Activated gamma-delta T cell treated with anti-CD3 and anti-CD28 coated beads, Interleukin-2, amount 50 U/mL, for 16 hours (primary cell): ENCODE measurements at places on chromosomes 7 and 10.

GRCh38 chr10:9668411-9668810, 1349.3 kb upstream of the CELF2 start:
- DNase-seq: no peak

DNA sequence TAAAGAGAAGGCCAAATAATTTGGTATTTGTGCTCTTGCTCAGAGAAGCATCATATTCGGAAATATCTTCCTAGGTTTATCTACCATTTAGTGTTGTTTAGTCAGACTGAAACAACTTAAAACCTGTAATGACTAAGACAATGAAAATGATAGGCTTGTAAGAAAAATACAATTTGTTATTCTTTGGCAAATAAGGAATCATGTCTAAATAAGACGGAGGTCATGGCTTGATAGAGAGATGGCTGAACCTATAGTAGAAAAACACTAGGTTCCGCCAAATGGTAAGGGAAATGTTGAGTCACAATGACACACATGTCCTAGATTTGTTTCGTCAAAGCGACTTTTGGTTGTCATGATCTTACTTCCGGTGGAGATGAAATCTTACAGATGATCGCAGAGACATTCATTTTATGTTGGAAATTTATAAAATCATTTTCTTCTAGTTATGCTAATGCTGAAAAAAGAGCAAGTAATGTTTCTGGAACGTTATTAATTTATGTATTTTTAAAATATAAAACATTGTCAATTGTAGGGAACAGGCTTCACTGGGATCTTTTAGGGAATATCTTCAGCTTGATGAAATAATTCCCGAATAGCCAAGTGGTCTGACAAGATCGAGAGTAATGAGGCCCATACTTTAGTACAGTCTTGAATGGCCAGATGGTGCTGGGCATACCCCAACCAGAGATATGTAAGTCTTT, 1.0 kb downstream of the SRGN start:
- DNase-seq: no peak

- no peak for DNase-seq
Observed at GRCh38 chr7:155787171-155787851, 25.0 kb downstream of the SHH start.

- DNase-seq: no peak
Observed at GRCh38 chr10:78764436-78764835, 304.3 kb upstream of the ZMIZ1 start.

DNA sequence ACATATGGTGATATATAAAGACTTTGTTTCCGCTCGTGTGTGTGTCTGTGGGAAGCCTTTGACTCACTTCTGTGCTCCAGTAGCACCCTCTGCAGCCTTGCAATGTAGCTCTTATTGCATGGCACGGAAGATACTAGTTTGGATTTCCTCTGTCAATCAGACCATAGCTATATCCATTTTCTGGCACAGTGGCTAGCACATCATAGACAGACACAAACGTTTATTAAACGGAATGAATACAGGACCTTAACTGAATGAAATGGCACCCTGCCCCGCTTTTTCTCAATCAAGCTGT, 124.0 kb upstream of the PTPN20 start:
- no peak for DNase-seq

- no peak for DNase-seq
Observed at GRCh38 chr10:71009126-71009525, 120.8 kb upstream of the PCBD1 start.

DNA sequence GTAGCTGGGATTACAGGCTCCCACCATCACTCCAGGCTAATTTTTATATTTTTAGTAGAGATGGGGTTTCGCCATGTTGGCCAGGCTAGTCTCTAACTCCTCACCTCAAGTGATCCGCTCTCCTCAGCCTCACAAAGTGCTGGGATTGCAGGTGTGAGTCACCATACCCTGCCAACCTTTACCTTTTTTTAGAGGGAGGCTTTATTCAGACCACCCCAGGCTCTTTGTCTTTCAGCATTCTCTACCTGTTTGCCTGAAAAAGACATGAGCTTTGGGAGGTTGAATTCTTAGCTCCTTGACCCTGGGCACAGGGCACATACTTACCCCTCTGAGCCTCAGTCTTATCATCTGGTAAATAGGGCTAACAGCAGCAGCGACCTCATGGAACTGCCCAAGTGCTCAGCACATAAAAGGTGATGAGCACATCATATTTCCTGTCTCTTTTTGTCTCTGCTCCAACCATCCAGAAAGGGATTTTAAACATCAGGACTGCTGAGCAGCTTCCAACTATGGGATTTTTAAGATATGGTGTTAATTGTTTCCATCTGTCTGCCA, 17.0 kb downstream of the FRMPD2 start:
- no peak for DNase-seq

DNA sequence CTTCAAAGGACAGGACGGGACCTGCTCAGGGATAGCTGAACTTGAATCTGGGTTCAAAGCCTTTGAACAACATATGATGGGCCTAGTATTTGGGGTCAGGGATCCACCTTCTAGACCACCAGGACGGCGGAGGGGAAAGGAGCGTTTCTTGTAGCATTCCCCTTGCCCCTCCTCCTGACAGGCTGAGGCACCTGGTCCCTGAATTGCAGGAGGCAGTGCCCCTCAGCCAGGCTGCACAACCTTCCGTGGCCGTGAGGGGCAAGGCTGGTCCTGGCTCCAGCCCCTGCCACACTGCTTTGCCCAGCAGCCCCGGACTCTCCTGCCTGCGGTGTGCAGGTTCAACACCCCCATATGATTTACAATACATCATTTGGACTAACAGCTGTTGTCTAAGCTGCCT, 58.1 kb downstream of the INSIG1 start:
- no peak for DNase-seq

DNA sequence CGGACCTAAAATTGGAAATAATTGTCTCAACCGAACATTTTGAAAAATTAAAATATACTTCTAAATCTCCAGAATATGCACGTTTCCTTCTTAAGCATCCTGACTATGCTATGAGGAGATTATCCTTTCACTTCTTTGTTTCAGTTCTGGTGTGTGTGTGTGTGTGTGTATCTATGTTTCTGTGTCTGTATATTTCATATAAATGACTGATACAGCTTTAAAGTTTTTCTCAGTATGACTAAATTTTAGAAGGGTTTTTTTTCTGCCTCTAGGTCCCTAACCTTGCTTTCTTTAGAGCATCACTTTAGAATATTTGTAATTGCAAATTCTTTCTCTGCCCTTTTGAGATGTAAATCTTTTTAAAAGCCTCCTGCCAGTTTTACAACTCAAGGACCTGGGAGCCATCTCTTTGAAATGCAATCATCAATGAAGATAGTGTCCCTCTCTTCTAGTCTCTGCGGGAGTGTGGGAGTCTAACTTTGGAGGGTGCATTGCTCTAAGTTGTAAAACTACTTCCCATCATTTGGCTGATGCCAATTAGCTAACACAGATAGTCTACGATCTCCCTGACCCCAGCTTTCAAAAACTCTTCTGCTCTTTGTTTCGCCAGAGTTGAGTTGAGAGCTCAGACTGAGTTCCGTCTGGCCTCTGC, 782.0 kb upstream of the ZWINT start:
- DNase-seq: no peak

DNA sequence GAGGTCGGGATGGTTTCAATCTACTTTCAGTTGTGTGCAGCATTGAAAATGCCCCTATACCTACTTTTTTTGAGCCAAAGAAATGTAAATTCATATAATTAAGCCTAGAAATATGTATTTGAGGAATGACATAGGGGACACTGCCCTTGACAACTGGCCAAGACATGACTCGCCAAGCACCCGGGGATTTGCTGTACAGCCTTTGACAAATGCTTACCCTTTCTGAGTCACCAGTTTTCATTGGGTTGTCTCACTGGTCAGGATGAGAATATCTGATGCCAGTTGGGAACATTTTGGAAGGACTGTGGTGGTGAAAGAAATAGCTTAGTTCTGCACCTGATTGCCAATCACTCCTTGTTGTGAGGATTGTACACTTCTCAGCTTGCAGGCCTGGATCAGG, 166.8 kb upstream of the HABP2 start:
- DNase-seq: no peak

DNA sequence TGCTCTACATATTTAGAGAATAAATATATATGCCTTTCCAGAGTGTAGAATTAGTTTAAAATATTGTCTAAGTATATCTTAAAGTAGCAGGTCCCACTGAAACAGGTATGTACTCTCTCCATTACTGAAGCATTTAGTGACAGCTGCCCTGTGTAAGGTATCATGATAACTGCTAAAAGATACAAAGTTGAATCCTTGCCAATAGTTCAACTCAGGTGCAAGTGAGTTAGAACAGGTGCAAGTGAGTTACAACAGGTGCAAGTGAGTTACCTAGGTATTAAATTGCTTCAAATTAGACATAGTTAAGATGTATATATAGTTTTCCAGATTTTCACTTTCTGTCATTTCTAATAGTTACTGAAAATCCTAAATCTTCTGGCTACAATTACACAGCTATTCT, 119.1 kb downstream of the CNOT4 start:
- no peak for DNase-seq

GRCh38 chr10:12908773-12909172, 92.7 kb downstream of the CCDC3 start:
- DNase-seq: no peak

GRCh38 chr10:68172324-68172723, 59.6 kb downstream of the ATOH7 start:
- no peak for DNase-seq
